ENCODE measurements at places on chromosomes 12 and 14. TPM values are rescaled to one million over a fixed set of nuclear protein-coding genes. Genes with fewer than 3 reads are reported as not detected.

DNA sequence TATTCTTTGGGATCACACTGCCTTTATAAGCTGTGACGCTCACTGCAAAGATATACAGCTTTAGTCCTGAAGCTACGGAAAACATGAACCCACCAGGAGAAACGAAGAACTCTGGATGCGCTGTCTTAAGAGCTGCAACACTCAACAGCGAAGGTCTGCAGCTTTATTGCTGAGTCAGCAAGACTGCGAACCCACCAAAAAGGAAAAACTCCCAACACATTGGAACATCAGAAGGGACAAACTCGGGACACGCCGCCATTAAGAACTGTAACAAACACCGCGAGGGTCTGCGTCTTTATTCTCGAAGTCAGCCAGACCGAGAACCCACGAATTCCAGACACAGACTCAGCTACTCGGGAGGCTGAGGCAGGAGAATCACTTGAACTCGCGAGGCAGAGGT, 9.2 kb upstream of the VWF start:
- DNase-seq: no peak
- H3K27me3 ChIP-seq: no peaks in the 10 kb centered on the region
- no peak overlapping the region for H3K27ac ChIP-seq

- H3K36me3 ChIP-seq: no peaks in the 10 kb centered on the region
- no peak overlapping the region for H3K27ac ChIP-seq
- H3K4me1 ChIP-seq: no peaks in the 10 kb centered on the region
- no peak overlapping the region for H3K4me3 ChIP-seq
- no peaks in the 10 kb centered on the region for H3K27me3 ChIP-seq
- DNase-seq: no peak
Observed at GRCh38 chr14:72462056-72462455, 431.8 kb downstream of the DPF3 start.

DNA sequence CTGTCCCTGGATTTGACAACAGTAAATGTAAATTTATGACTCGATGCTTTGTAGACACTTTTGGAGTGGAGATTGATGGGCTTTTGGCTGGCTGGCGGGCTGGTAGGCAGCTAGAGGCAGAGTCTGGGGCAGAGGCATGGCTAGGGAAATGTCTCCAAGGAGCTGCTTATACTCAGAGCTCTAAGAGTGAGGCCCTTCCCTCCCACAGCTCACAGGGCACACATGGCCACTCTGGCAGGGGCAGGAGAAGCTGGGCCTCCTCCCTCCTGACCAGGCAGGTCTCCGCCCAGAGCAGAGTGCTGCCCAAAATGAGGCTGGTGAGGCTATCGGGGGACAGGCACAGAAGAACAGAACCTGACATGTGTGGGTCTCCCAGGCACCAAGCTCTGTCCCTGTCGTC, 67.5 kb downstream of the GALNT16 start:
- no peak overlapping the region for H3K27ac ChIP-seq
- H3K36me3 ChIP-seq: no peaks in the 10 kb centered on the region
- no peak overlapping the region for H3K4me3 ChIP-seq
- H3K4me1 ChIP-seq: no peaks in the 10 kb centered on the region

FSCB gene
- polyA plus RNA-seq: not detected

FOS gene
- polyA plus RNA-seq: 141 TPM
